ENCODE measurements at places on chromosomes 12 and 14.
A peak's percentile ranks its signal among the peaks of the same experiment; 100 is the strongest.

- no peak for DNase-seq
Measured at GRCh38 chr12:54173906-54174471, 14.8 kb downstream of the SMUG1 start.

DNA sequence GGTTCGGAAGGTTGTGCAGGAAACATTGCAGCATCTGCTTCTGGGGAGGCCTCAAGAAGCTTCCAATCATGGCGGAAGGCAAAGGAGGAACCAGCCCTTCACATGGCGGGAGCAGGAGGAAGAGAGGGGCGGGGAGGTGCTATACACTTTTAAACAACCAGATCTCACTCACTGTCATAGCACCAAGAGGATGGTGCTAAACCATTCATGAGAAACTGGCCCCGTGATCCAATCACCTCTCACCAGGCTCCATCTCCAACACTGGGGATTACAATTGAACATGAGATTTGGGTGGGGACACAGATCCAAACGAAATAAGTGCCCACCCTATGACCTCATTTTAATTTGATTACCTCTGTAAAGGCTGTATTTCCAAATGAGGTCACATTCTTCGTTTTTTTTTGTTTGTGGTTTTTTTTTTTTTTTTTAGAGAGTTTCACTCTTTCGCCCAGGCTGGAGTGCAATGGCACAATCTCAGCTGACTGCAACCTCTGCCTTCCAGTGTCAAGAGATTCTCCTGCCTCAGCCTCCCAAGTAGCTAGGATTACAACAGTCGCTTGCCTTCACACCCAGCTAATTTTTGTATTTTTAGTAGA, 11.4 kb upstream of the ORAI1 start:
- DNase-seq: no peak

GRCh38 chr14:51666826-51667225, 15.1 kb downstream of the FRMD6 start:
- DNase-seq: no peak

DNA sequence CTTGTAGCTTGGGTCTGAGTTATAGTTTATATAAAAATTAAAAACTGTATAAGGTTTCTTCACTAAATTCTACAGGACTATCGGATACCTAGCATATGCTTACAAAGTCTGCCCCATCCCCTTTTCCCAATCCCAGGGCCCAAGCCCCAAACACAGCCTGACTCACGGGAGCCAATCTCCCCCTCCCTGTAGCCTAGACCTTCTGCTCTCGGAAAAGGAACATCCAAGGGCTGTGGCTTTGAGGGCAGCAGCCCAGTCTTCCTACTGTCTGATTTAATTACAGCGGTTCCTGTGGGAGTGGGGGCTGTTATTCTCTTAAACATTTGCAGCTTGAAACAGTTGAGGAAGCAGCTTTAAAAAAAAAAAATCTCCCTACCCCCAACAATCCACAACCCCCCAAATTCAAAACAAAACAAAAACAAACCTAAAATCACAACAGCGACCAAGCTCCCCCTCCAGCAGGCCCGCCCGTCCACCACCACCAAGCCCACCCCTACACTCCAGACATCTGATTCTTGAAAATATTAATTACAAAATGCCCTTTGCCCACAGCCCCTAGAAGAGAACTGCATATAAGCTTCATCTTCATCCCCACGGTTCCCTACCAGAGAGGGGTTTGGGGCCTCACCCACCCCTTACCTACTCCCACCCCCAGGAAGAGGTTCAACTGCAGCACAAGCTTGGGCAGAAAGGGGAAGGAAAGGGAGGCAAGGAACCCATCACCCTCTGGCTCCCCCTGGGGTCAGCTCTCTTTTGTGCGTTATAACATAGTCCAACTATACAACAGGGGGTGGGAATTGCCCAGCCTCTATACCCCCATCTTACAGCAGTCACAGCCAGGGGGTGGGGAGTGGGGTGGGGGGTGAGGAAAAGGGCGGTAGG, 1.1 kb upstream of the PRKAG1 start:
- DNase-seq: peak; percentile 38

- DNase-seq: no peak
Measured at GRCh38 chr12:121121805-121122204, 10.9 kb upstream of the P2RX7 start.

DNA sequence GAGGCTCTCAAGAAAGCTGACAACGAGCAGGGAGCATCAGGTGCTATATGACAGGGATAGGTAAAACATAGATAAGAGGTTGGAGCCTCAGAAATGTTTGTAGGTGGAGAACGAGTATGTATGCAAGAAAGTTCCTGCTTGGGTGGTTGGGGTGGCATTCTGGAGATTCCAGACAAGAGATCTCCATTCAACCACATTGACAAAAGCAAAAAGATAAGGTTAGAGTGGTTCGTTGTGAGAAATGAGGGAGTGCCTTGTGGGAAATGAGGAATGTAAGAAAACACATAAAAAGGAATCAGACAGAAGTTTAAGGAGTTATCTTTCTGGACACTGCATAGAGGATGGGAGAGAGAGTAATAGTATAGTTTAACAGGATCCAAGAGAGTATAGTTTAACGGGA, 290.3 kb downstream of the DPF3 start:
- peak; percentile 25 for DNase-seq

DNA sequence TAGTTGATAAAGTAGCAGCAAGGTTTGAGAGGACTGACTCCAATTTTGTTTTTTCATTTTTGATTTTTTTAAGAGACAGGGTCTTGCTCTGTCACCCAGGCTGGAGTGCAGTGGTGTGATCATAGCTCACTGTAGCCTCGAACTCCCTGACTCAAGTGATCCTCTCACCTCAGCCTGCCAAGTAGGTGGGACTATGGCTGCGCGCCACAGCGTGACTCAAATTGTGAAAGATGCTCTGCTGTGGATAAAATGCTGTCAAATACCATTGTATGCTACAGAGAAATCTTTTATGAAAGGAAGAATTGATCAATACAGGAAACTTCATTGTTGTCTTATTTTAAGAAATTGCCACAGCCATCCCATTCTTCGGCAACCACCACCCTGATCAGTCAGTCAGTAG, 48.3 kb downstream of the SCN8A start:
- DNase-seq: no peak

GRCh38 chr12:107368586-107368985, 275.2 kb upstream of the CRY1 start:
- DNase-seq: no peak

DNA sequence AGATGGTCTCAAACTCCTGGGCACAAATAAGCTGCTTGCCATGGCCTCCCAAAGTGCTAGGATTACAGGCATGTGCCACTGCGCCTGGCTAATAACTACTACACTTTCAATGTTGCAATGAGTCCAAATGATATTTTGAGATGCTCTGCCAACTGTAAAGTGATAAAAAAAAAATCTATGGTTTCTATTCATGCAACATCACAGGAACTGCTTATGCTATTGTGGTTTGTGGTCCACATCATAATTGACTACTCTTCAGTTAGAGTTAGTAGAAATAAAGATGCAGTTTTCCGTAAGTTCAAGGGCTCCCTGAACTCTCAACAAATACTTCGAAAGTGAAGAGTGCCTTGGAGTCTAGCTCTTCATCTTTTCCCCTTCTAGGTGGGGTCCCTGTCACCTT, 239.4 kb downstream of the C12orf75 start:
- DNase-seq: no peak

DNA sequence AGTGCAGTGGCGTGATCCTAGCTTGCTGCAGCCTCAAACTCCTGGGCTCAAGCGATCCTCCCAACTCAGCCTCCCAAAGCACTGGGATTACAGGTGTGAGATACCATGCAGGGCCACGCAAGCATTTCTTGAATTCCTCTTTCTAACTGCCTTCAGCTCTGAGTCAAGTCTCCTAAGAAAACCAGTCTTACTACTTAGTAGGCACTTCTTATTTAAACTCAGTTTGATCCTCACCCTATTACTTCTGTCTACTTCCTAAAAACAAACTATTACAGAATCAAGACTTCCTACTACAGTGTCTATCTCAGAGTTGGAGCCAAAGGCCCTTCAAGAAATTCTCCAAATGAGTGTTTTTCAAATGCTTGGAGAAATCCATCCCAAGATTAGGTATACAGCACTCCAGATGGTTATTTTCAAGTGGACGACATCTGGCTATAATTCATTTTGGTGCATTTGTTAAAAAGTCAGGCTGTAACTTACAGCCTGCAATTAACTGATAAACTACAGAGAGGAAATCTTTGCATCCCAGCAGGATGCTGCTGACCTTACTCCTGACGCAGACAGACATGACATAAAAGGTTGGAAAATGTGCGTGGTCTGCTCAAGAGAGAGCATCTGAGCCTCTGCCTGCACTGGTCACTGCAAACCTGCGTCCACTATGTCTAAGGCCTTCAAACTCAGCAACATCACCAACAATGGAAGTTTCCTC, 34.7 kb downstream of the SSH1 start:
- DNase-seq: peak; percentile 43

DNA sequence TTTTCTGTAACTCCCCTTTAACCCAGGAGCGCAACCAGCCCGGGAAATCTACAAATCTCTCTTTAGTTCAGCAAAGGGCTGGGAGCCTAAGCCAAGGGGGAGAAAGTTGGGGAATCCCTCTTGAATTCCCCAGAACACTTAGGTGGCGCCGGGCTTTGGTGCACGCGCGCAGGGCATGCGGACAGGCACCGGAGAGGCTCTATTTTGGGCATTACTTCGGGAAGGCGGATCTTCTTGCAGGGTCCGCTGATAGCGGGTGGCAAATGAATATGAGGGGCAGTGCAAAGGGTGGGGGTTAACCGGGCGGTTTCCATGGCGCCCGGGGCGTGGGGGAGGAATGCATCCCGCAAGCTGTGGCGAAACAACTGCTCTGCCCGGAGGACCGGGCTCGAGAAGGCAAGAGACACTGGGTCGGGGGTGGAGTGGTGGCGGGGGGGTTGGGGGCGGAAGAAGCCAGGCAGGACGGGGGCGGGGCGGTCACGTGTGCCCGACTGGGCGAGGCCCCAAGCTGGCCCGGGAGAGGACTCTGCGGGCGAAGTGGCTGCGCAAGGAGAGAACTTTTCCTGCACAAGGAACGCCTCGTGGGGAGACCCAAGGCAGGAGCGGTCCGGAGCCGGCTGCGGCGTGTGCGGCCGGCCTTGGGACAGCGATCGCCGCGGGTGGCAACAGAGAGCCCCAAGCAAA, at the start of gene FLVCR2:
Gene FLVCR2, plus strand, starts transcription at position 519 of the 684 bp plus-strand sequence. CDS start 353 bp downstream, outside the sequence.
- DNase-seq: peak; percentile 75

All from fibroblast of pulmonary artery (primary cell).